NCI-H2081 (cell line): ENCODE measurements at places on chromosomes 16 and 17.

- DNase-seq, result no peak
Measured at GRCh38 chr17:29131814-29132682, 48.1 kb downstream of the MYO18A start.

DNA sequence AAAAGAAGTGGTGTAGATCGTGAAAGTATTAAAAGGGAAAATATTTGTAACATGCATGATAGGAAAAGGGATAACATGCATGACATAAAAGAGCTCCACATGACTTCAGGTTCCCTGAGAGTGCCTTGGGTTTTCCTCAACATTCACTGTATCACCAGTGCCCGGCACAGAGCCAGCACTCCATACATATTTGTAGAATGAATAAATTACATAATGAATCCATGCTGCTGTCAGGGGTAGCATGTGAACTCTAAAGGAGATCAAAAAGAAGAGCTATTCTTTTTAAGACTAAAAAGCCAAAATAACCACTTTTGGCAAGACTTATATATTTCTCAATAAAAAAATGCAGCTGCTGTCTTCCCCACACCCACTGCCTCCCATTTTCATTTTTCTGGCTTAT lies 2.7 kb upstream of the ZNF594 start:
- DNase-seq, result no peak

GRCh38 chr17:73803964-73804435 lies 159.8 kb upstream of the SDK2 start:
- DNase-seq, result peak; percentile 99

DNA sequence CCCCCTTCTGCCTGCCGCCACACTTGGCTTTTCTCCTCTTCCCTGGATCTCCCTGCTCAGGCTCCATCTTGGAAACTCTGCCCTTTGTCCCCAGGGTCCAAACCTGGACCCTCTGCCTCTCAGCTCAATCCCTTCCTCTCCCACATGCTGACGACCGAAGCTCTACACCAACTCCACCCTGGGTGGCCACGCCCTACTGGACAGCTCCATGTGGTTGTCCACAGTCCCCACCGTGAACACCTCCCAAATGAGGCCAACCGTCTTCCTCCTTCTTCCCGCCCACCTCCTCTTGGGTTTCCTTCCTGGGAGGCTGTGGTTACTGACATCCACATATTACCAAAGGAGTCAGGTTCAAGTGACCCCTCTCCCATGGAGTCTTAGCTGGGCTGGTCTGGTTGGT lies 22.6 kb upstream of the MLKL start:
- no peak for DNase-seq
